Suppressor macrophage treated with lipopolysaccharide for 1 hour (primary cell): ENCODE measurements at places on chromosomes 1 and 21.

DNA sequence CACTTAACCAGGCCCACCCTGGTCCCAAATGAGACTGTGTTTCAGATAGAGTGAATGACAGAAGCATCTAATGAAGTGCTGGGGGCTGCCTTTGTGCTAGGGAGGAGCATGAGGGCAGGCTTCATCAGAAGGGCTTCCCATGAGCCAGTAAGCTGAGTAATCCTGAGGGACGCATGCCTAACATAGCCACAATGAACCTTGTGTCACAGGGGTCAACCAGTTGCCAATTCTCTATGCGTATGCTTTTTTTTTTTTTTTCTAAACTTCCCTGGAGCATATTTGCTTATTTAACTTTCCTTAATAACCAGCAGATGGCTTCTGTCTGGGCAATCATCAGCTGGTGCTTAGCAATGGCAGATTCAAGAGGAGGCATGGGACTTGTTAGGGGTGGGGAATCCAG is 25.5 kb upstream of the CYP2J2 start:
- no peak for DNase-seq

GRCh38 chr21:21231913-21232312 is 233.7 kb downstream of the NCAM2 start:
- no peak for DNase-seq

DNA sequence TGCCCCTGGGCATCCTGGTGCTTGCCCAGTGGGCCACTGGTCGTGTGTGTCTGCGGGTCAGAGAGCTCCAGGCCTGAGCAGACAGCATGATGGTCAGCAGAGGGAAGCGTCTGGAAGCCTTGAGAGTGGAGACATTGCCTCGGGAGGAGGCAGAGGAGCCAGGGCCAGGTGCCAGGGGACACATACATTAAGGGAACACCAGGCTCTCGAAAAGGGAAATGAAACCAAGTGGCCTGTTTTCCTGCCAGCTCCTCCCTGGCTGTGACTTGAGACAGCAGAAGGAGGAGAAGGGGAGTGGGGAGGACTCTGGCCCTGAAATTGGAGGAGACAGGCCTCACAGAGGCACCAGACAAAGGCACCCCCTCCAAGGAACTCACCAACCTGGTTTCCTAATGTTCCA is 62.4 kb upstream of the LRP8 start:
- peak; percentile 76 for DNase-seq

DNA sequence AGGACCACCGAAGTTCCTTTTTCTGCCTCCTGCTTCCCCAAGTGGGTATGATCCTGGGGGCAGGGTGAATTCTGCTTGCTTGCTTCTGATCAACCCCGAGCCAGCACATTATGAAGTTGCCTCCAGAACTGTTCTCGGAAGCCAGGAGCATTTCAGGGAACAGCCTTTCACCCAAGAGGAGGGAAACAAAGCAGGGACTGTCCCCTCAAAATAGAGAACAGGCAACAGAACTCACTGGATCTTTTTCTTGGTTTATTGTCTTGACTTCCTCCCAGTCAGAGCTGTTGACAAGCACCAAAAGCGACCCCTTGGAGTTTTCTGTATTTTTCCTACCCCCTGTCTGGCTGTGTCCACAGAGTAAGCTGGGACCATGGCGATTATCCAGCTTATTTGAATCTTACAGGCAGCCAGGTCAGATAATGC is 258.3 kb upstream of the SGIP1 start:
- DNase-seq, result peak; percentile 57

DNA sequence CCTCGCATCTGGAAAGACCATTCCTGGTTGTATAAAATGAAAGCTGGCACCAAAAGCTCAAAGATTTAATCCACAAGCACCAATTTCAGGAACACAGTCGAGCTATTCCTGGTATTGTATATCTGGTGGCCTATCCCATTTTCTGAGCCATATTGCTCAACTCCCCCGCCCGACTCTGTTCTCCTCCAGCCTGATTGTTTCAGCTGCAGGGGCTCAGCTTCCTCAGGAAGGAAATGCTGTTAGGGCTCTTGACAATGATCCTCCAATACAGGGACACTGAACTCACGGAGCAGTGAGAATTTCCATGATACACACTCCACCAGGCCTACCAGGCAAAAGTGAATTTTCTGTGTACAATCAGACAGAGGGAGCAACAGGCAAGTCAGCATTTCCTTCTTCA is 16.9 kb upstream of the TDRD10 start:
- DNase-seq, result no peak

DNA sequence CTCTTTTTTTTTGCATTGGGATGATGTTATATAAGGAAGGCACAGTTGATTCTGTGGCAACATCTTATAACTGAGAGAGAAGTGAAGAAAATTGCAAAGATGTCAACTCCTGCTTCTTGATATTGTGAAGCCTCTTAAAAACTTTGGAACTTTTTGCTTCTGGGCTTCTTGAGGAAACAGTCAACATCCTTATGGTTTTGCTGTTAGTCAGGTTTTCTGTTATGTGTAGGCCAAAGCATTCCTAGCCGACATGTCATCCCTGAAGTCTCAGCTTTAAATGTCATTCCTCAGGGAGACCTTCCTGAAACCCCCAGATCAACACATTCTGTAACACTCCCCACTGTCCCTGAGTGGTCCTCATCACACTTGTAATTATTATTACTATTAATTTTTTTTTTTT is 12.6 kb downstream of the FALEC start:
- DNase-seq, result no peak

GRCh38 chr21:40568807-40569206 is 278.2 kb downstream of the DSCAM start:
- DNase-seq, result no peak

GRCh38 chr1:165276314-165276713 is 80.2 kb downstream of the LMX1A start:
- DNase-seq, result no peak

GRCh38 chr1:202248861-202249260 is 55.3 kb downstream of the LGR6 start:
- no peak for DNase-seq

DNA sequence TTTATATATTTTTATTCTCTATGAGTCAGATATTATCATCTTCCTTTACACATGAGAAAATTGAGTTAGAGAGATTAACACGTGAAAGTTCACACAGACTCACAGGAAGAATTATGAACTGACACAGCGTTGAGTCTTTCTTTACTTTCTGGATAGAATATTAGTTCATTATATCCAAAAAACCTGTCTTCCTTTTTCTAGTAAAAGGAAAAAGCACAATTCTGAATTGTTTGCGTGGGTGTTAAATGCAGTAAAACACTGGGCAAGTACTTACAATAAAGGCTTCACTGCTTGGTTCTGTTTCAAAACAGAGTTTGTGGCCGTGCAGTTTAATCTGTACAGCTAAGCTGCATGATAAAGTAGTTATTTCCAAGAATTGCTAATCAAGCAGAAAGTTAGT is 10.8 kb downstream of the MAGI3 start:
- no peak for DNase-seq

- DNase-seq, result no peak
Measured at GRCh38 chr21:28454564-28455252, 538.0 kb downstream of the LTN1 start.

DNA sequence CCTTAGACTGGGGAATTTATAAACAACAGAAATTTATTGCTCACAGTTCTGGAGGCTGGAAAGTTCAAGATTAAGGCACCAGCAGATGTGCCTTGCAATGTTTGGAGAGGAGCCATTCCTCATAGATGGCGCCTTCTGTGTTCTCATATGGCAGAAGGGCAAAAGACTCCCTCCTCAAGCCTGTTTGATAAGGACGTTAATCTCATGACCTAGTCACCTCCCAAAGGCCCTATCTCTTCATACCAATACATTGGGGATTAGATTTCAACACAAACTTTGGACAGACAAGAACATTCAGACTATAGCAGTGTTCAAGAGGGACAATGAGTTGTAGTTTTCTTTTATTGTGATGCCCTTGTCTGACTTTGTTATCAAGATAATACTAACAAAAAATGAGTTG is 34.3 kb downstream of the PSMG1 start:
- DNase-seq, result no peak

GRCh38 chr1:22327411-22327810 is 124.2 kb upstream of the ZBTB40 start:
- no peak for DNase-seq

DNA sequence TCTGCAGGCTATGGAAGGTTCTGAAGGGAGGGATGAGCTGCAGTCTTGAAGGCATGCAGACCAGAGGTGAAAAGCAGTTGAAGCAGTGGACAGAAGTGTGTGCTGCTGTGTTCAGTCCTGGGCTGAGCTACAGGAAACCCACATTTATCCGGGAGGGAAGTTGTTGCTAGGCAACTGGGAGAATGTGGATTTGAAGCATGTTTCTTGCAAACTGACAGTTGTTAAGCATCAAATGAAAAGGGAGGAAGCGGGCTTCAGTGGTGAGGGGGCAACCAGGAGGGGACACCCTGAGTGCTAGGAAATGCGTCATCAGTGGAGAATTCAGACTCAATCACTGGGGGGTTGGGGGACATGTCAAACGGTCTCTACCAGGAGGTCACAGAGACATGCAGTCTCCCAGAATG is 28.7 kb downstream of the ABCA4 start:
- DNase-seq, result peak; percentile 18

DNA sequence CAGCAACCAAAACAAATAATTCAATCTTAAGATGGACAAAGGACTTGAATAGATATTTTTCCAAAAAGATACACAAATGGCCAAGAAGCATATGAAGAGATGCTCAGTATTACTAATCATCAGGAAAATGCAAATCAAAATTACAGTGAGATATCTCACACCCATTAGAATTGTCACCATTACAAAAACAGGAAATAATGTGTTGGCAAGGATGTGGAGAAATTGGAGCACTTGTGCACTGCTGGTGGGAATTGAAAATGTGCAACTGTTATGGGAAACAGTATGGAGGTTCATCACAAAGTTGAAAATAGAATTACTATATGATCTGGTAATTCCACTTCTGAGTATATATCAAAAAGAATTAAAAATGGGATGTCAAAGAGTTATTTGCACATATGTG is 83.2 kb downstream of the SH3GLB1 start:
- DNase-seq, result peak; percentile 79

DNA sequence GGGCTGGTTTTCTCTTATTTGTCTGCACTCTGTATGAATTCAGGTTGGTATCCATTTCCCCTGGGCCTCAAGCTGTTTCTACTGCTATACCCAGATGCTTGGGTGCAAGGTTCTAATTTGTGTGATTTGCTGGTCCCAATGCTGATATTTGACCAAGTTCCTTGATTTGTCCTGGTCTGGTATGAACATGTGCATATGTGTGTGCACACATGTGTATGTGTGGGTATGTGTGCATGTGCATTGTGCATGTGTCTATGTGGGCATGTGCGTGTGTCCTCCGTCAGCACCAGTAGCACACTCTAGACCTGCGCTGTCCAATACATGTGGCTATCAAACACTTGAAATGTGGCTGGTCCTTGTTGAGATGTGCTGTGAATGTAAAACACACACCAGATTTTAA is 102.4 kb upstream of the TSPAN2 start:
- DNase-seq, result no peak

DNA sequence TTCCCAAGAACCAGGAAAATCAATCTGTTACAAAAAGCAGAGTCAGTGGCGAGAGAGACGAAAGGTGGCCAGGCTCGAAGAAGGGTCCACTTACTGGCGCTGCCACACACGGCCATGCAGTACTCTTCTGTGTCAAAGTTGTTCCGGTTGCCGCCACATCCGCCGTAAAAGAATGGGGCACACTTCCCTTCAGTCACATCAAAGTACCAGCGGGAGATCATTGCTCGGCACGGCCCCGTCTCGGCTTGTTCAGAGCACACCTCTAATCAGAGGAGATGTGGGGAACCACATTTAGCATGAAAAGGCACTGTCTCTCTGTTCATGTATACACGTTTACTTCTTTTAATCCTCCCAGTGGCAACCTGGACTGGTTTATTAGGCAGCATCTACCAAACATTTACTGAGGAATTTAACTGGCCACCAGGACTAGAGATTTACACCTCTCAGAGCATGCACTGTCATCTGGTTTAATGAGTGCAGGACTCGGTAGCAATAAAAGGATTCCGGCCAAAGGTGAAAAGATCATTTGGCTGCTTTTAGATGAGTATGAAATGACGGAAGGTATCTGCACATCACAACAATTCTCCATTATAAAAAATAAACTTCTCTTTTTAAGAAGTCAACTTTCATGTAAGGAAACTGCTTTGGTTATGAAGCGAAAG is 170.5 kb downstream of the APP start:
- no peak for DNase-seq

GRCh38 chr1:240278082-240278481 is 186.4 kb downstream of the FMN2 start:
- no peak for DNase-seq

GRCh38 chr1:50508040-50508586 is 84.9 kb upstream of the DMRTA2 start:
- DNase-seq, result peak; percentile 22

- DNase-seq, result no peak
Measured at GRCh38 chr1:222821239-222821638, 6.4 kb downstream of the DISP1 start.

GRCh38 chr1:231972111-231972445 is 345.5 kb downstream of the DISC1 start:
- no peak for DNase-seq

- no peak for DNase-seq
Measured at GRCh38 chr1:157176591-157177121, 38.5 kb upstream of the ETV3 start.

GRCh38 chr1:201328576-201328975 is 45.3 kb downstream of the PKP1 start:
- DNase-seq, result no peak

DNA sequence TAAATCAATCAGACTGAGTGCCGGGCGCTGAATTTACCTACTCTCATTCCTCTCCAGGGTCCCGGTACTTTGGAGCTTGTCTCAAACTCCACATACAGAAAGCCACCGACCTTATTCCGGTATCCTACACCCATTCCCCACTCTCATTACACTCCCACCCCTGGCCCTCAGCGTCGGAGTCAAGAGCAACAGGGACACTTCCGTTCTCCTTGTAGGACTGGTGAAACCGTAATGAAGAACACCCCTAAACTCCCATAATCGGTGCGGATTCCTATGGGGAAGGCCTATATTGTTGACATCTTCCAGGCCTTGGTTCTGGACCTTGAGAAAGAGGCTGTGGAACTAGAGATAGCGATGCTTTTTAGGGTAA is 798 bp downstream of the ZBED6 start:
- DNase-seq, result peak; percentile 63

- no peak for DNase-seq
Measured at GRCh38 chr1:156069490-156070455, 8.8 kb downstream of the RAB25 start.

DNA sequence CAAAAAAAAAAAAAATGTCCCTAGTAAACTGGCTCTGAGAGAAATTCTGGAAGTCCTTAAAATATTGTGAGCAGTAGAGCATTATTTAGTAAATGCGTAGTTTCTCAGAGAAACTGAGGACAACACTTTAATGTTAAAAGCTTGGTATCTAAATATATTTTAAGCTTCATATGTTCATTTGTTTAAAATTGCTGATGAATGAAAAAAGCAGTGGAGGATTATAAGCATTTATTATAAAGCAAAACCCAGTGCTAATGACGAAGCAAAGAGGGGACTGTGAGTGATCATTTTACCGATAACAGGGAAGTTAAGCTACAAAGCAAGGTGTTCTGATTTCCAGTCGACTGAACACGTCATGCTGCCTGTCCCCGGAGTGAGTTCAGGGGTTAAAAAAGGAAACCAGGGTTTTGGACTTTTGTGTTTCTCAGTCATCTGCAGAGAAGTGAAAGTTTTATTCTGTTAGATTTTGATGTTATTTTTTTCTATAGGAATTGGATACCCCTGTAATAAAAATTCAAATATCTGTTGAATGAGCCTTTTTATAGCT is 64.5 kb upstream of the SCCPDH start:
- no peak for DNase-seq
